ENCODE measurements at places on chromosomes 5 and 9.

- no peak for DNase-seq
These were observed 11.7 kb downstream of the C5 start for GRCh38 chr9:121038362-121038761.

DNA sequence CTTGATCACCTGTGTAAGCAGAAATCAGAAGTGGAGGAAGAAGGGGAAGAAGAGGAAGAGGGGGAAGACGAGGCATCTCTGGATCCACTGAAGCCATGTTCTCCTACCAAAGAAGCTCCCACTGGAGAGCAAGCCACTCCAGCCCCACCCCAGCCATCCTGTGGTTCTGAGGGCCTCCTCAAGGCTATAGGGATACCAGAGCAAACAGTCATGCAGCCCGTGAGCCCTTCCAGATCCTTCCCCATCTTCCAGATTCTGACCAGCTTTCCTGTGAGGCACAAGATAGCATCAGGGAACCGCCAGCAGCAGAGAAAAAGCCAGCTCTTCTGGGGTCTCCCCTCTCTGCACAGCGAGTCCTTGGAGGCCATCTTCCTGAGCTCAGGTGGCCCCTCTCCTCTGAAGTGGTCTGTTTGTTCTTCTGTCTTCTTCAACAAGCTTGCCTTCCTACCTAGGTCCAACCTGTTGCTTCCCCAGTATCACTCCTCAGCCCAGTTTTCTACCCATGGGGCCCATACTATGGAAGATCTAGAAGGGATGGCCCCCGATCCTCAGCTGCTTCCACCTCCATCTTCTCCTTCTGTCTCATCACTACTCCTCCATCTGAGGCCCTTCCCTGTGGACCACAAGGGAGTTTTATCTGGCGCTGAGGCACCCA is 29.4 kb downstream of the VCP start:
- no peak for DNase-seq

DNA sequence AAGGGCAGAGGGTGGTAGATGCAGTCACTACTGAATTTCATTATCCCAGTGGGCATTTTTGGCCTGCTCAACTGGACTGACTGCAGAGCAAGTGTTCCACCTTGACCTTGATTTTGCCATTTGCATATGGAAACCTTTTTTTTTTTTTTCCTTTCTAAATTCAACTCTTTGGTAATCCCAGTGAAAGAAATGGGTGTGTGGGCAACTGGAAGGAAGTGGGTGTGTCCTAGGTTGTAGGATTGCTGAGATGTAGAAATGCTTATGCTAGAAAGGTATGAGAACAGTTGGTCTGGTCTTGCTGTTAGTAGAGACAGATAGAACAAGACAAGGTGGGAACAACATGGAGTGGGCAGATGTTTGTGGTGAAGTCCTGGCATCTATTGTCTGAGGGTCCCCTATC is 7.8 kb upstream of the IL12B start:
- DNase-seq: no peak

- DNase-seq: no peak
These were observed 898 bp downstream of the CDH10 start for GRCh38 chr5:24643880-24644279.

- no peak for DNase-seq
These were observed 53.4 kb upstream of the CACNA1B start for GRCh38 chr9:137823986-137824771.

DNA sequence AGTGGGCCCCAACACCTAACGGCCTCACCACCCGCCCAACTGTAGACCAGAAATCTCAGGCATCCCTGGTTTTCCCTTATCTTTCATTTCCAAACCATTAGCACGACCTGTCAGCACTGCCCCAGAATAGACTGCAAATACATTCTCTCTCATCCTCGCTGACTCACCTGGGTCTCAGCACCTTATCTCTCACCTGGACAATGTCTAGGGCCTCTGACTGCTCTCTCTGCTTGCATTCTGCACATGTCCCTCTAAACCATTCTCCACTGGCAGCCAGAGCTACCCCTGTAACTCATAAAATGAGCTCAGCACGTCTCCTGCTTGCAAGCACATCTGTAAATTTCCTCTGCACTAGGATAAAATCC is 12.7 kb downstream of the CKMT2 start:
- no peak for DNase-seq

- no peak for DNase-seq
These were observed 317 bp downstream of the DPP7 start for GRCh38 chr9:137114220-137114612.
